ENCODE measurements at places on chromosomes 5 and 9.
A peak's percentile ranks its signal among the peaks of the same experiment; 100 is the strongest.

GRCh38 chr5:78779771-78780616 lies 131.4 kb upstream of the LHFPL2 start:
- no peak for DNase-seq

DNA sequence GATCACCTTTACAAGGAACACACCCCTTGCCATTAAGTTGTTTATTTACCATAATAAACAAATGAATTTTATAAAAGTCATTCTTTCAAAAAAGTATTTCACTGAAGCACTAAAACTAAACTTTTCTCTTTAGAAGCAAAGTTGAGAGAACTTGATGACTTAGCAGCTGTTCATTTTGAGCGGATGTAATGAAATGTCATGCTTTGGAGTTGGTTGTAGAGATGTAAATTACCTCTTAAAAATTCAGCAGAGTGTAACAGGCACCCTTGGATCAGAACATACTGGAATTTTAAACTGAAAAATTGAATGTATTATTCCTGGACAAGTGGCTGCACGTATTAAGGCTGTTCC lies 617.2 kb downstream of the PDE4D start:
- DNase-seq: no peak

DNA sequence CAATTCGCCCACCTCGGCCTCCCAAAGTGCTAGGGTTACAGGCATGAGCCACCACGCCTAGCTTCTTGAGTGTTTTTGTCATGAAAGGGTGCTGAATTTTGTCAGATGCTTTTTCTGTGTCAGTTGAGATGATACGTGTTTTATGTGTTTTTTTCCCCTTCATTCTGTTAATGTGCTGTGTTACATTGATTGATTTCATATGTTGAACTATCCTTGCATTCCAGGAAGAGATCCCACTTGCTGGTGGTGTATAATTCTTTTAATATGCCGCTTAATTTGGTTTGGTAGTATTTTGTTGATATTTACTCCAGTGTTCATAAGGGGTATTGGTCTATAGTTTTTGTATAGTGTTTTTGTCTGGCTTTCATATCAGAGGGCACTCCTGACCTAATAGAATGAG lies 13.6 kb downstream of the ZBTB43 start:
- no peak for DNase-seq

DNA sequence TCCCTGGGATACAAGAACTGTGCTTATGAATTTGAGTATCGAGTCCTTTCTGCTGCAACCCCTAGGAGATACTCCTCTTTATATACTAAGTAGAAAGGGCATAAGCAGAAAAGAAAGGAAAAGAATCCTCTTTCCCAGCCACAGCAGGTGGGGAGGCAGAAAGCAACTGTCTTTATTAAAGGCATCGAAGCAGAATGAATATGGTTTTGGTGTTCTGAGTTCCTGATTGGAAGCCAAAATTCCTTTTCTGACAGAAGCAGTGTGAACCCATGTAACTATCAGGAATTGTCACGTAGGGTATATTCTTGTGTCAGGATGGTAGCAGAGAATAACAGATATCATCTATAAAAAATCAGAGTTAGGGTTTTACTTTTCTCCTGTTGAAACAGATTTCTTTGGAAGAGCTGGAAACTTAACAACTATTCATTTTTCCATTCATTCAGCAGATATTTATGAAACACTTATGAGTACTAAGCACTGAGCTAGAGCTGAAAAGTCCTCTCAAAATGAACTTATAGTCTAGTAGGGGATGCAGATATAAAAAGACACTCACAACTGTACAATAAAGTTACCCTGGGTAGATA lies 96.5 kb upstream of the LHFPL2 start:
- no peak for DNase-seq

DNA sequence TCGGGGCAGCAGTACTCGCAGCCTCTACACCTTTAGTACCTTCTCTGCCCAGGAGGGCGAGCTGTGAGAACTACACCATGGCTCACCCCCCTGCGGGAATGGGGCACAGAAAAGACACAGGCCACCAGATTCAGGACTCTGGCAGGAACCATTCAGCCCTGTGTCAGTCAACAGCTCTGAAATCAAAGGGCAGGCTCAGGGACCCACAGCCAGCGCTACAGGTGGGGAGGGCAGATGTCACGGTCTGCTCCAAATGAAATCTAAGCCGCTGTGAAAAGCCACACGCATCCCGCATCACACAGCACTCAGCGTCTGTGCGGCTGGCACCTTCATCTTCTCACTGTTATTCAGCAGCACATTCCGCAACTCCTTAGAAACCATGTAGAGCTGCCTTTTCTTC lies 27.9 kb downstream of the NSUN2 start:
- no peak for DNase-seq

- no peak for DNase-seq
These were observed 70.3 kb downstream of the BARX1 start for GRCh38 chr9:93884808-93885207.

- DNase-seq: no peak
These were observed 51.5 kb downstream of the UBE2R2 start for GRCh38 chr9:33868440-33868973.

GRCh38 chr9:117771136-117771535 lies 66.9 kb downstream of the TLR4 start:
- DNase-seq: no peak

GRCh38 chr5:4879693-4880303 lies 260.3 kb upstream of the ADAMTS16 start:
- DNase-seq: peak; percentile 82

DNA sequence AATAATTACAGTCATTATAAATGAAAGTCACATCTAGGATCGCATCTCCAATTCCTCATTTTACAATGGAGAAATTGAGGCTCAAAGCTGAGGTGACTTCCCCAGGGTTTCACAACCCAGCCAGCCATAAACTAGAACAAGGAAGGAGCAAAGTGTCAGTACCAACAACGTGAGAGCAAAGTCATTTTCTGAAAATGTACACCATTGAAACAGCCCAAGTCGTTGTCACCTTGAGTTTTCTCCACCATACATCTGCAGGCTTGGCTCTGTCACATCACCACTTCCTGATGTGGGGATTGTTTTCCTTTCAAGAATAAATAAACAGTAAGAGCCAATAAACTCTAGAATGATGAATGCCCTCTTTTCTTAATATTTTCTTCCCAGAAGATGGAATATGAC lies 184.5 kb upstream of the PTGER4 start:
- no peak for DNase-seq

DNA sequence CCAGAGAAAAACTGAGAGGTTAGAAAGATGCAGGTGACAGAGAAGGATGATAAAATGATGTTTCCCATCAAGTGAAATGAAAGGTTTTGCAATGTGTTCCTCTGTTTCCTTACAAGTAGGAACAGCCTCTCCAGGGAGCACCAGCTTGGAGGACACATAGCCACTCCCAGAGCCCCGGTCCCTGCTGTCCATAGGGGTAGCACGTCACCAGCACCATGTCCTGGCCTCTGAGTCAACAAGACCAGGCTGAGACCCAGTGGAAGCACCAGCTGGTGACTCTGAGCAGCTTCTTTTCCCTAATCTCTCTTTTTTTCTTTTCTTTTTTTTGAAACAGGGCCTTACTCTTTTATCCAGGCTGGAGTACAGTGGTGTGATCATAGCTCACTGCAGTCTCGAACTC lies 19.4 kb upstream of the HMCN2 start:
- DNase-seq: no peak

- no peak for DNase-seq
These were observed 7.8 kb upstream of the MSANTD3 start for GRCh38 chr9:100419166-100419565.

GRCh38 chr9:75814667-75815066 lies 75.8 kb upstream of the PCSK5 start:
- no peak for DNase-seq

DNA sequence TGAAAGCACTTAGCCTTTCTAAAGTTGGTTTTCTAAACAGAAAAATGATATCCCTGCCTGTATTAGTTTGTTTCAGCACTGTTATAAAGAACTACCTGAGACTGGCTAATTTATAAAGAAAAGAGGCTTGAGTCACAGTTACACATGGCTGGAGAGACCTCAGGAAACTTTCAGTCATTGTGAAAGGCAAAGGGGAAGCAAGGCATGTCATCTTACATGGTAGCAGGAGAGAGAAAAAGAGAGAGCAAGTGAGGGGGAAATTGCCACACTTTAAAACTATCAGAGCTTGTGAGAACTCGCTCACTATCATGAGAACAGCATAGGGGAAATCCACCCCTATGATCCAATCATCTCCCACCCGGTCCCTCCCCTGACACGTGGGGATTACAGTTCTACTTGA lies 64.9 kb downstream of the FAM170A start:
- DNase-seq: no peak

DNA sequence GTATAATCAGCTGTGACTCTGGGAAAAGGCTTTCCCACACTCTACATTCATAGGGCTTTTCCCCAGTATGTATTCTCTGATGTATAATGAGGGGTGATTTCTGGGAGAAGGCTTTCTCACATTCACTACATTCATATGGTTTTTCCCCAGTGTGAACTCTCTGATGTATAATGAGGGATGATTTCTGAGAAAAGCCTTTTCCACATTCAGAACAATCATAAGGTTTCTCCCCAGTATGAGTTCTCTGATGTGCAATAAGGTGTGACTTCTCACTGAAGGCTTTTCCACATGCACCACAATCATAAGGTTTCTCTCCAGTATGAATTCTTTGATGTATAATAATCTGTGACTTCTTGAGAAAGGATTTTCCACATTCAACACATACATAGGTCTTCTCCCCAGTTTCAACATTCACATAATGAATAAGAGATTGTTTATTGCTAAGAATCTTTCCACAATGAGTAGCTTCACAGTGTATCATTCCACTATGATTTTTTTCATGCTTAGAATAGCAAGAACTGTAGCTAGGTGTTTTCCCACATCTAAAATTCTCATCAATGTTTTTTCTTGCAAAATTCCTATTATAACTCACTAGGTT lies 26.7 kb upstream of the ZNF300 start:
- DNase-seq: no peak

DNA sequence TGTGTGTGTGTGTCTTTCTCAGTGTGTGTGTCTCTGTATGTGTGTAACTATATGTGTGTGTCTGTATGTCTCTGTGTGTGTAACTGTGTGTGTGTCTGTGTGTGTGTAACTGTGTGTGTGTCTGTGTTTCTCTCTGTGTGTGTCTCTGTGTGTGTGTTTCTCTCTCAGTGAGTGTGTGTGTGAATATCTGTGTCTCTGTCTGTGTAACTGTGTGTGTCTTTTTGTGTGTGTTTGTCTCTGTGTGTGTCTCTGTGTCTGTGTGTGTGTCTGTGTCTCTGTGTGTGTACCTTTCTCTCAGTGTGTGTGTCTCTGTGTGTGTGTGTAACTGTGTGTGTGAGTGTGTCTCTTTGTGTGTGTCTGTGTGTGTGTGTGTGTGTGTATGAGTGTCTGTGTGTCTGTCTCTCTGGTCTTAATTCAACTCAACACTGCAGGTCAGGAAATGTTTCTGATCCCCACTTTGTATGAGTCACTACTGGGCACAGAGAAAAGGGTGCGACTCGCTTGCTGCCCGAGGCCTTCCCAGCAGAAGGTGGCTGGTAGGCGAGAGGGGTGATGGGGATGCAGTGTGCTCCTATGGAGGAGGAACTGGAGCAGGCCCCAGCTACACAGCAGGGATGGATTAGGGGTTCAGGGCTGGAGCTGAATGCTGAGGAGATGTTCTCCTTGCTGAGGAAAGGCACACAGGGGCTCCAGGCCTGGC lies 52.1 kb downstream of the NSG2 start:
- no peak for DNase-seq

DNA sequence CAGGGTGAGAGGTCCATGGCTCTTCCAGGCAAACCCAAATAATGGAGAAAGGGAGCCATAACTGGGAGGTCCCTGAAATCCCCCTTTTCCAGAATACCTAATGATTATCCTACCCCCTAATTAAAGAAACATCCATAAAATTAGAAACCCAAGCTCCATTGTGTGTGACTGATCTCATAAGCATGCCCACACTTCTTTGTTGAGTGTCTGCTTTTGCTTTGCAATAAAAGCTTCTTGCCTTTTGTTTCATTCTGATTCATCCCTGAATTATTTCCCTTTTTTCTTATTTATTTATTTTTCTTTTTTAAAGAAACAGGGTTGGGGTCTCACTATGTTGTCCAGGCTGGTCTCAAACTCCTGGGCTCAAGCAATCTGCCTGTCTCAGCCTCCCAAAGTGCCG lies 33.1 kb downstream of the BTF3 start:
- no peak for DNase-seq

DNA sequence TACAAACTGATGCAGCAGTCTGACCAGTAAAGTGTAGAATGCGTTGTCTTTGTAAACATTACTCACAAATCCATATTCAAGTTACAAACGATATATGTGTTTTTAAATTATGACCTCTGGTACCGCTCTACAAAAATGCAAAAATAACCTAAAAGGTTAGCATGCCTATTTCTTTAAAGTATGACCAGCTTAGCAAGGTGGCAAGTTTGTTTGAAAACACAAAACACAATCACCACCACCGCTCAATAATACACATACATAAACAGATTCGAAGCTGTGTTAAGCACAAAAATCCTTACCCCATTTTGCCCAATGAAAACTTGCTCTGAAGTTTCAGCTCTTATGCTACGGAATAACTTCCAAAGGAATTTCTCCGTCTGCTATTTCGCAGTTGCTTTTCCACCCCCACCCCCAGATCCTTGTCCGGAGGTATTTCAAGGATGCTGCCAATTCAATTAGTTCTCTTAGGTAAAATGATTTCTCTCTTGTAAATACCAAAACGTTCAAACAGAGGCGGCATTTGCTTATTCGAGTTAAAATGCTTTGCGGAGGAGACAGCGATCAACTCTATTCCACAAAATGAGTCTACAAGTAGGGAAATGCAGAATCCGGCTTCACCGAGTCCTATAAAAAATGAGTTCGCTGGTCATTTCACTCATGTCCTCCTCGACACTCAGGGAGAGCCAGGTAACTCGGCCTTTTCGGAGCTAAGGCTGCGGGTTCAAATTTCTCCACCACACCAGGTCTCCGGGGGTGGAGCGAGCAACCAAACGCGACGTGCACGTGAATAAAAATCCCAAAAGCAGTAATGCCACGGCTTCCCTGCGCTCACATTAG lies 1.2 kb downstream of the HOMER1 start:
- DNase-seq: no peak

DNA sequence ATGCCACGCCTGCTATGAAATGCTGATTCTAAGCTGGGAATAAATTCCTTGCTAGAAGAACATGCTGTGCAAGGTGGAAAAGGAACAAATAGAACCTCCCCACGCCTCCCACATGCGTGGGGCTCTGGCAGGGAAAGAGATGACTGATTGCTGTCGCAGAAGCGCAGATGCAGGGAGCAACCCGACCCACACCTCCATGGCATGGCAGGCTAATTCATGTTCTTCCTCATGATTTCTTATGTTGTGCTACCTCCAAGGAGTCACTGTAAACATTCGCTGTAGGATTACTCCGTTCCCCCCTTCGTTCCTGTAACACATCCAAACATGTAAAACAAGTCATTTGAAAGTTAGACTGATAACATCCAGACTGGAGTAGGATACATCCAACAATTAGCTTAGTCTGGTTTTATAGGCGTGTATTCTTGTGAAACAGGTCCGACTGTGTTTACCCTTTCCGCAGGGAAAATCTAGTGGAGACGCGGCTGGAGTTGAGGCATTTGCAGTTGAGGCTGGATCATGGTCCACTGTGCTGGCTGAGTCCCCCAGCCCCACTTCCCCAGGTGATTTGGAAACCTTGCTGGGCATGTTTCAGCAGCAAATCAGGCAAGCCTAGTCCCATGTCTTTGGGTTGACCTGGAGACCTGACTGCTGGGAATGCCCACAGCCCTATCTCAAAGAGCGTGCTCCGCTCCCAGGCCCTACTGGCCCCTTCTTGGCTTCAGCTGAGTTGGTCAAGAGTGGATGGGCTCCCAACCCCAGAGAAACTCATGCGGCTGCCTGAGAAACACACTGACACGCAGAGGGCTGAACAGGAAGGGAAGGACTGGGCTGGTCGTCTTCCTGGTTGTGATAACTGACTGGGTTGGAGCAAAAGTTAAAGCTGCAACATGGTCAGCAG lies 24.8 kb upstream of the ANKRD33B start:
- DNase-seq: peak; percentile 58
